ENCODE measurements at places on chromosomes 7 and 10.

- H3K27ac ChIP-seq = no peak overlapping the region
- H3K36me3 ChIP-seq = no peaks in the 10 kb centered on the region
- no peaks in the 10 kb centered on the region for H3K4me1 ChIP-seq
- H3K4me3 ChIP-seq = no peak overlapping the region
Observed at GRCh38 chr7:51426163-51426562, 109.6 kb upstream of the COBL start.

GRCh38 chr7:75712517-75713361 is 26.0 kb downstream of the HIP1 start:
- no peak overlapping the region for H3K4me3 ChIP-seq
- DNase-seq = no peak
- H3K4me1 ChIP-seq = peaks cover 17% of the 10 kb centered on the region
- H3K27me3 ChIP-seq = no peaks in the 10 kb centered on the region
- H3K27ac ChIP-seq = no peak overlapping the region

- no peak for DNase-seq
- no peaks in the 10 kb centered on the region for H3K4me1 ChIP-seq
- peaks cover 4% of the 10 kb centered on the region for H3K36me3 ChIP-seq
- H3K4me3 ChIP-seq = no peak overlapping the region
- H3K27me3 ChIP-seq = no peaks in the 10 kb centered on the region
- H3K27ac ChIP-seq = no peak overlapping the region
Observed at GRCh38 chr10:128097783-128098182, 28.4 kb downstream of the MKI67 start.

DNA sequence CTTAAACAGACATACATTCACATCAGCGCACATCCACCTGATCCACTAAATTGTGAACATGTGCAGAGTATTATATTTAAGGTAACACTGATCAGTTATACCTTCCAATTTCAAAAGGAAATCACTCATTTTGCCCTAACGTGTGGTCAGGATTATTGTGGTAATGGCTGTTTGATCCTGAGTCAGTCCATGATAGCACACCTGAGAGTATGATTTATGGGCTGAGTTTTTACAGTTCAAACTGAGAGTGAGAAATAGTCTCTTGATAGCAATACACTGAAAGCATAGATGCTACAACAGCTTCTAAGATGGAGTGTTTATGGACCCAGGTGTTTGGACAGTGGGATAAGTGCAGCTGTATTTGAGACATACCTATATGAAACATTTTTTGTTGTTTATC is 96.7 kb downstream of the KIF20B start:
- no peaks in the 10 kb centered on the region for H3K27me3 ChIP-seq
- peaks cover 4% of the 10 kb centered on the region for H3K4me1 ChIP-seq
- no peak for DNase-seq
- H3K4me3 ChIP-seq = no peak overlapping the region
- H3K27ac ChIP-seq = no peak overlapping the region
- H3K36me3 ChIP-seq = no peaks in the 10 kb centered on the region

GRCh38 chr10:89242345-89242684 is 9.3 kb downstream of the LIPA start:
- H3K36me3 ChIP-seq = peaks cover 22% of the 10 kb centered on the region
- H3K27ac ChIP-seq = peak overlapping the region; percentile 74
- H3K27me3 ChIP-seq = no peaks in the 10 kb centered on the region
- DNase-seq = no peak
- peaks cover 41% of the 10 kb centered on the region for H3K4me1 ChIP-seq

DNA sequence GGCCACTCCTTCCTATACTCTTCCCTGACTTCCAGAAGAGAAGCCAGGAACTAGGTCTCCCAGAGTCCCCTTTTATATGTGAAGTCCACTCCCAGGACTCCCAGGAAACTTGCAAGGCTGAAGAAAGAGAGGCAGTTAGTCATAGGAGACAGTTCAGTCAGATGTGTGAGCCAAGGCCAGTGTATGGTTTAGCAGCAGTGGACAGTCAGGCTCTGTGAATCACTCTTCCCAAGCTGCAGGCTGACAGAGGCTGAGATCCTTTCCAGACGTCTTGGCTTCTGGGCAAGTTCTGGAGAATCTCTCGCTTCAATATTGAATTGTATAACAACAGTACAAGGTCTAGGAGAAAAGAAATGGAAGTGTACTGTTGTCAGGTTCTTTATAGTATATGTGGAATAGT is 26.9 kb downstream of the BLVRA start:
- no peak overlapping the region for H3K27ac ChIP-seq
- no peaks in the 10 kb centered on the region for H3K27me3 ChIP-seq
- no peaks in the 10 kb centered on the region for H3K4me1 ChIP-seq
- no peak for DNase-seq

- H3K27ac ChIP-seq = no peak overlapping the region
- peaks cover 29% of the 10 kb centered on the region for H3K27me3 ChIP-seq
- H3K4me3 ChIP-seq = no peak overlapping the region
Observed at GRCh38 chr7:41701068-41701941, 1.6 kb downstream of the INHBA start.

DNA sequence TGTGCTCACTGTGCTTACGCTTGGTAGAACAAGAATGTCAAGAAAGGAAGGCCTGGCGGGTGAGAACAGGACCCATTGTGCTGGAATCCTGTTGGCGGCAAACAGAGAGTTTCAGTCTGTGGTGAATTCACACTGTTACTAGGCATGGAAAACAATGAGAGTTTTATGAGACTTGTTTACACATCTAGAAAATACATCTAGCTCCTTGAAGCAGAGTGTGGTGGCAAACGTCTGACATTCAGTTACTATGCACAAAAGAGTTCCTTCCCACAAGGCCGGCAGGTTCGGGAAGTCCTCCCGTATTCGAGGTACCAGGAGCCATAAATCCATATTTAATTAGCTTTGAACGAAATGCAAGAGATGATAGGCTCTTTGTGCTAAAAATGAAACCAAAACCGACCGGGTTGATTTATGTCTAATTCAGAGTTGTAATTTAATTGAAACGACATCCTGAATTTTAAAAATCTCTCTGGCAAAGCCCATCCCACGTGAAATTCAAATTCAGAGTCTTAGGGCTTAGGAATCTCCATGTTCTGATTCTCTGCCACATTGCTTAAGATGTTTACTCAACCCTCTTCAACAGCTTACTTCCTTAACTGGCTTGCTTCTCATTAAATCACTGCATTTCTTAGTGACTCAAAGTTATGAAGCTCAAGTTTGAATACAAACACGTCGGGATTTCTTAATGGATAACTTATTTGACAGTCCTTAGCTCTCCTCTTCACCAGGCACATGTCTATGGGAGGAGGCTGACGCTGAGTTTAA is 299.9 kb upstream of the PITRM1 start:
- no peaks in the 10 kb centered on the region for H3K27me3 ChIP-seq
- DNase-seq = peak; percentile 56
- peak overlapping the region; percentile 62 for H3K4me3 ChIP-seq
- H3K4me1 ChIP-seq = peaks cover 16% of the 10 kb centered on the region
- H3K36me3 ChIP-seq = no peaks in the 10 kb centered on the region

DNA sequence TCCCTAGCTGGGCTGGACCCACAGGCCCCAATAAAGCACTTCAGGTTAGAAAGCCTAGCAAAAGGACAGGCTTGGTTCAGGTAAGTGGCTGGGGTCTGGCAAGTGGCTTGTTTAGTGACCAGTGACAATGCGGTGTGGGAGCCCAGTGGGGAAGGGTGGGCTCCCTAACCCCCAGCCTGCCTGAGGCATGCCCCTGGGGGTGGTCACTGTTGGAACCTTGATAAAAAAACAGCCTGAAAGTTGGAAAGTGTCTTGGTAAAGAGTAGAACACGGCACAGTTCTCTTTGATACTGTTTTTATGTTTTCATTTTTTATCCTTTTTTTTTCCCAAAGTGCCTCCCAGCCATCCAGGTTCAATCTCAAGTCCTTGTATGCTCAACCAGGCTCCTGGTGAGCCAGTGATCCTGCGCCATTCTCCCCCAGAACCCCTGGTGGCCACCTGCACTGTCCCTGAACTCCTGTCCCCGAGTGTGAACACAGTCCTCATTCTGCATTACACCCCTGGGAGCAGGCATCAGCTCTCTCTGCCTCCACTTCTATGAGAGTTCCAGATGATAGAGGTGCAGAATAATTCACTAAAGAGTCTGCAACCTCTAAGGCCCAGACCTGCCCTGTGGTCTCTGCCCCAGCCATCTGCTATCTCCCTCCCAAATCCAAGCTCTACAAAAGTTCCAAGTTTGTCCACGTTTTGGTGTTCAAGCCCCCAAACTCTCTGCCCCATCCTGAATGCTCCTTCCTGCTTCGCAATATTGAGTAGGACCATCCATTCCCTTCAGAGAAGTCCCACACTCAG is 15.0 kb upstream of the CXCL12 start:
- no peaks in the 10 kb centered on the region for H3K4me1 ChIP-seq
- no peak overlapping the region for H3K4me3 ChIP-seq
- no peak for DNase-seq
- H3K27ac ChIP-seq = no peak overlapping the region
- H3K27me3 ChIP-seq = no peaks in the 10 kb centered on the region

DNA sequence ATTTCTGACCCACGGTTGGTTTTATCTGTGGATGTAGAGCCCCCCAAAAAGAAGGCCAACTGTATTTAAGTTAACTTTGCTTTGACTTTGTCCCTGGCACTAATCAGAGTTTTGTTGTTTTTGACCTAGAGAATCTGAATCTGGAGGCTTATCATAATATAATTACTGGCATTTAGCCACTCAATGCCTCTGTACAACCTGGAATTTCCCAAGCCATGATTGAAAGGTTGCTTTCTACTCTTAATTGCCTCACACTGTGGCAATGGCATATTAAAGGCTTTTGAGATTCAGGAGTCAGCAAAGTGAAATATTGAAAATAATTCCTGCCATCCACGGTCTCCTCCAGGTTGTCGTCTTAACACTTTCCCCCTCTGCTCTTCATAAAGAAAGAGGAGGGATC is 205.2 kb upstream of the GHITM start:
- no peak for DNase-seq
- H3K27ac ChIP-seq = no peak overlapping the region
- H3K36me3 ChIP-seq = no peaks in the 10 kb centered on the region
- H3K27me3 ChIP-seq = no peaks in the 10 kb centered on the region

DNA sequence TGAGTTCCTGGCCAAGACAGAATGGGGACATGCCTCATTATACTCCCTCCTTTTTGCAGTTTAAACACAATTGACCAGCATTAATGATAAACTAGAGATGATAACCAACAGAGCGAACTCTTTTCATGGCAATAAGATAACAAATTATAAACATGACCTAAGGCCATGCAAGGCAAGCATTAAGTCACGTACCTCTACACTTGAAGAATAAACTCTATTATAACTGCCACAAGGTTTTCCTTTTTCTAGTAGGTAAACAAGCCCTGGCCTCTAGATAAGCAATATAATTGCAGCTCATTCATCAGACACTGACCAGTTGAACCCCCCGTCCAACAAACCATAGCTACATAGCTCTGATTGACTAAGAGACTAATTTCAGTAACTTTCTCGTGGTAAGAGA is 767.0 kb downstream of the GRM8 start:
- H3K4me1 ChIP-seq = no peaks in the 10 kb centered on the region
- no peak overlapping the region for H3K27ac ChIP-seq
- DNase-seq = no peak
- no peak overlapping the region for H3K4me3 ChIP-seq
- no peaks in the 10 kb centered on the region for H3K27me3 ChIP-seq
- no peaks in the 10 kb centered on the region for H3K36me3 ChIP-seq

- H3K4me3 ChIP-seq = no peak overlapping the region
- no peaks in the 10 kb centered on the region for H3K27me3 ChIP-seq
- H3K36me3 ChIP-seq = no peaks in the 10 kb centered on the region
- no peak overlapping the region for H3K27ac ChIP-seq
- H3K4me1 ChIP-seq = no peaks in the 10 kb centered on the region
- peak; percentile 66 for DNase-seq
Observed at GRCh38 chr7:23712368-23713284, 2.6 kb downstream of the STK31 start.

DNA sequence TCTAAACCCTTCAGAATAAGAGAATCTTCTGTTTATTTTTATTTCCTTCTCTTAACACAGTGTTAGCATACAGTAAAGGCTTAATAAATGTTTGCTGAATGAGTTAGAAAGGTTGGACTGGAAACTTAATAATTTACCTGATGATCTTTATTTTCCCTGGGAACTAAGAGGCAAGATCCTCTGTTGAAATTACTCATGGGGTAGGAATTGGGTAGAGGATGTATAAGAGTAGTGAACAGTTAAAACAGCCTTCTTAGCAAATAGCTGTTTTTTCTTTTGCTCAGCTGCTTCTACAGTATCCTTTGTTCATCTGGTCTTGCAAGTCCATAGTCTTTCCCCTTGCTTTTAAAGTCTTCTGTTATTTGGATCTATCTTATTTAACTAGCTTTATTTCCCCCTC is 80.0 kb downstream of the AKAP9 start:
- no peak for DNase-seq
- H3K36me3 ChIP-seq = peaks cover 14% of the 10 kb centered on the region
- H3K27ac ChIP-seq = no peak overlapping the region
- no peaks in the 10 kb centered on the region for H3K4me1 ChIP-seq
- H3K4me3 ChIP-seq = no peak overlapping the region
- no peaks in the 10 kb centered on the region for H3K27me3 ChIP-seq

DNA sequence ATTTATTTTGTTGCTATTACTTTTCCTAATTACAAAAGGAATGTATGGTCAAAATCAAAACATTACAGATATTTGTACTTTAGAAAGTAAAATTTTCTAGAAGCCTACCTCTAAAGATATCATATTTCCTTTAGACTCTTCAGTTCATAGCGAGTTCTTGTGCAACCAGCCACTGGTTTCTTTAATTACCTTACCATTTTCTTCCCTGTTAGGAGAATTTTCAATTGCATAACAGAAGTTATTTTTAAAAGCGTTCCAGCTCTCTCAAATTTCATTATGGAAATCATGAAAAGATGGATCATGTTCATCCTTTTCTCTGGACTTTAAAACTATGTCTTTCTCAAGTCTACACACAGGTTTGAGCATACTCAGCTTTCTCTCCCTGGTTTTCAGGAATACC is 5.0 kb upstream of the TRUB1 start:
- H3K27me3 ChIP-seq = peaks cover 3% of the 10 kb centered on the region
- no peaks in the 10 kb centered on the region for H3K4me1 ChIP-seq
- H3K4me3 ChIP-seq = no peak overlapping the region
- DNase-seq = no peak

DNA sequence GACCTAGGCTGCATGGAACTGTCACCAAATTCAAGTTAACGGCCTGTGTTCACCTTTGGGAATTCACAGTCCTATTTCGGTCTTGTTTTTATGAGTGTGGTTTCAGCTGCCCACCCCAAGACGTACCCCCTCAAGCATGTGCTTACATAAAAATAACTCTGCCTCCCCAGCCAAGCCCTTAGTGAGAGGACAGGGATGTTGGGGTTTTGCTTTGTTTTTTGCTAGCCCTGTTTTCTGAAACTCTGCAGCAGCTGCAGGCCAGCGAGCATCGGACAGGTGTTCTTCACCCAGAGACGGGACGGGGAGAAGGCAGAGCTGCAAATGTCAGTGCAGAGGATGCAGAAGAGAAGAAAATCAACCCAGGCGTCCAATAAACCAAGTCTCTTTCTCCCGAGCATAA is 13.5 kb downstream of the CHST15 start:
- H3K4me1 ChIP-seq = peaks cover 67% of the 10 kb centered on the region
- H3K4me3 ChIP-seq = no peak overlapping the region
- H3K36me3 ChIP-seq = peaks cover 15% of the 10 kb centered on the region
